ENCODE measurements at places on chromosomes 5 and 9.

- no peak for DNase-seq
These were observed 54.7 kb downstream of the SREK1 start for GRCh38 chr5:66198837-66199236.

DNA sequence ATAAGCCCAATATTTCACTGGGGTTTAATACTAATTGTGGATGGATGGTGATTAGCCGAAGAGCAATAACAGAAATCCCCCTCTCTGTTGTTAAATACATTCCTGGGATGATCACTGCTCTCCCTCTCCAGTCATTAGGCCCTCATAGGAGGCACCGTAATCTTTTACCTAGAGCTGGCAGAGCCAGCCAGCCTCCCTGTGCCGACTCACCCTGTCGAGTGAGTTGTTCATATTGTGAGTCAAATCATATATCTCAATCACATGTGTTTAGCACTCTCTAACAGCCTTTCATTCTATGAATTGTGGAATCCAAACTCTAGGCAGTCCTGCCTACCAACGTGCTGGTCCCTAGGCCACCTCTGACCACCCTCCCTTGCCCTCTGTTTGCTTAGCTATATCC is 771.0 kb downstream of the IRX1 start:
- no peak for DNase-seq

- no peak for DNase-seq
These were observed 58.1 kb downstream of the OXCT1 start for GRCh38 chr5:41812156-41812555.

- no peak for DNase-seq
These were observed 29.3 kb upstream of the ANKH start for GRCh38 chr5:14900693-14901461.

DNA sequence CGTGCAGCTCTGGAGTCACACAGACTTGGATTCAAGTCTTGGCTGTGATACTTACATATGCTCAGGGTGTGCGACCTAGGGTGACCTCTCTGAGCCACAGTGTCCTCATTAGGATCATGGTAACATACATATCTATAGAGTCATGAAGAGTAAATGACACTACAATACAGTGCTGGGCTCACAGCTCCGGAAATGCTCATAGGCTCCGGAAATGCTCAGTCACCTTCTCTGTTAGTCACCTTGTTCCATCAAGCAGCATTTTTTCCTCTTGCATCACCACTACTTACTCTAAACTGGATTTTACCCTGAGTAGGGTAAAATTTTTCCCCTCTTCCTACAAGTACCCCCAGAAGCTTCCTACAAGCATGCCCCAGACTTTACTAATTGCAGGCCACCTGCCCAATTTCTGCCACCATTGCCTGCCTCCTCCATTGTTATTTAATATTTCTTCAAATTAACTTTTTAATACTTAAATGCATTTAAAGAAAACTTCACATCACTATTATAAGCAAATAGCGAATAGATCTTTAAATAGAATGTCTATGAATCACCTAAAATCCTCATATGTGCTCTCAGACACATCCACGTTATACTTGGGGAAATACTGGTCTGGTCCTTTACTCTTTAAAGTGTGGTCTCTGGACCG is 147.6 kb upstream of the SPRY4 start:
- DNase-seq, result peak; percentile 37

GRCh38 chr5:169763376-169764017 is 126.4 kb downstream of the DOCK2 start:
- no peak for DNase-seq

DNA sequence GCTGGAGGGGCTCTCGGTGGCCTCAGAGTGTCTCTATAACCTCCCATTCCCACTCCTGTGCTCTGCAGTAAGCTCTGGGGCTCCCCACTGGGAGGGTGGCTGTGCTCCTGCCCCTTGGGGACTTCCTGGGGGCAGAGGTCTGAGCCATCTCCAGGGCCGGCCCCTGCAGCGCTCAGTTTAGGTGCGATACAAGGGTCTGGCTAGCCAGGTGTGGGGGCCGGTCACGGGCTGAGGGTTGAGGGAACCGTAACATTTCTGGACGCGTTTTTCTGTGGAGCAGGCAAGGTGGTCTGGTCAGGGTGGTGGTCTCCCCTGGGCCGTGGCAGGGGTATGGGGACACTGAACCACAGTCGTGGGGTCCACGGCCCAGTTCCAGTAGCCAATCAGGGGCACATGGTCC is 38.0 kb upstream of the SLC6A19 start:
- no peak for DNase-seq

DNA sequence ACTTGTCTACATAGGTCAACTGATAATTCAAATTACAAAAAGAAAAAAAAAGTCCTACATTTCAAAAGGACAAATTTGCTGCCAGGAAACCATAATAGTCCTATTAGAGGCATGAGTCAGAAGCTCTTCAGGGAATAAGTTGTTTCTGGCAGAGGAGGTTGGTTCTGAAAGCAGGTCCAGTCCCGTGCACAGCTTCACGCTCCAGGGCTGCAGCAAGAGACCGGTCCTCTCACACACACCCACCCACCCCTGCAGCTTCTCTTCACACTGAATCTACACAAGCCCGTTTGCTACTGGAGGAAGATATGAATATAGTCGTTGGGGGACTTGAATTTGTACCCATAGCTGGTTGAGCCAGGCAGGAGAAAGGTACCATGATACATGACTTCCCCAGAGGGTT is 36.9 kb upstream of the SLC1A3 start:
- no peak for DNase-seq

DNA sequence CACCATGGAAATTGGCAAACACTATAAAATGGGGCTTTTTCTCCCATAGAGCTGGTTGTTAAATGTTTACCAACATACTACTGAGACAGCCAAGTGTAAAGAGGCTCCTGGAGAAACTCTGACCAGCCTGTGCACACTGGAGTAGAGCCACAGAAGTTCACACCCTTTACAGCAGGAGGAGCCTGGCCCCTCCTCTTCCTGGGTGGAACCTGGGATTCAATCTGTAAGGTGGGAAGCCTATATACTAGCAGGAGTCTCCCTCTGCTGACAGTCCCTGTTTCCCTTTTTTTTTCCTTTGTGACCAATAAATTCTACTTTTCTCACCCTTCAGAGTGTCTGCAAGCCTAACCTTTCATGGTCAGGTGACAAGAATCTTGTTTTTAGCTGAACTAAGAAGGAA is 10.4 kb upstream of the SLC30A5 start:
- no peak for DNase-seq

GRCh38 chr5:43110606-43111170 is 10.0 kb upstream of the ZNF131 start:
- DNase-seq, result peak; percentile 8

GRCh38 chr5:113115061-113115460 is 138.5 kb downstream of the DCP2 start:
- DNase-seq, result no peak

GRCh38 chr5:96978812-96979449 is 43.1 kb downstream of the LNPEP start:
- no peak for DNase-seq

DNA sequence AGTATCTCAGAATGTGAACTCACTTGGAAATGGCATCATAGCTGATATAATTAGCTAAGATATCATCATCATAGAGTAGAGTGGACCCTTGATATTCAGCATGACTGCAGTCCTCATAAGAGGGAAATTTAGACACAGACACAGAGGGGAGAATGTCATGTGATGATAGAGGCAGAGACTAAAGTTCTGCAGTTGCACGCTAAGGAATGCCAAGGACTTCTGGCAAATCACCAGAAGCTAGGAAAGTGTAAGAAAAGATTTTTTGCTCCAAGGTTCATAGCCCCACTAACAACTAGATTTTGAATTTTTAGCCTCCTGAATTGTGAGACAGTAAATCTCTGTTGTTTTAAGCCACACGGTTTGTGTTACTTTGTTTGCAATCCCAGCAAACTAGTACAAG is 612.6 kb upstream of the ST8SIA4 start:
- no peak for DNase-seq

GRCh38 chr9:80994892-80995291 is 694.5 kb downstream of the TLE1 start:
- DNase-seq, result no peak

DNA sequence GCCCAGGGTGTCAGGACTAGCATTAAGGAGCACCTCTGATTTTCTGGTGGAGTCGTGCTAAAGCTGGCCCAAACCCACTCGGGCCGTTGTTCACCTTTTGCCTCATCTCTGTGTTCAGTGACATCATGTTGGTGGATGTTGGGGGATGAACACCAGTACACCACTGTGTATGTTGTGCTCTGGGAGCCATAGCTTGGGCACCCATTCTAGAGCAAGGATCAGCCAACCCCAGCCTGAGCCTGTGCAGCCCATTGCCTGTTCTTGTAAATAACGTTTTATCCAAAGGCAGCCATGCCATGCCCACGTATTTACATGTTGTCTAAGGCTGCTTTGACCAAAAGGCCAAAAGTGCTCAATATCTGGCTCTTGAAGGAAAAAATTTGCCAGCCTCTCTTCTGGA is 245.6 kb downstream of the FANCC start:
- no peak for DNase-seq

DNA sequence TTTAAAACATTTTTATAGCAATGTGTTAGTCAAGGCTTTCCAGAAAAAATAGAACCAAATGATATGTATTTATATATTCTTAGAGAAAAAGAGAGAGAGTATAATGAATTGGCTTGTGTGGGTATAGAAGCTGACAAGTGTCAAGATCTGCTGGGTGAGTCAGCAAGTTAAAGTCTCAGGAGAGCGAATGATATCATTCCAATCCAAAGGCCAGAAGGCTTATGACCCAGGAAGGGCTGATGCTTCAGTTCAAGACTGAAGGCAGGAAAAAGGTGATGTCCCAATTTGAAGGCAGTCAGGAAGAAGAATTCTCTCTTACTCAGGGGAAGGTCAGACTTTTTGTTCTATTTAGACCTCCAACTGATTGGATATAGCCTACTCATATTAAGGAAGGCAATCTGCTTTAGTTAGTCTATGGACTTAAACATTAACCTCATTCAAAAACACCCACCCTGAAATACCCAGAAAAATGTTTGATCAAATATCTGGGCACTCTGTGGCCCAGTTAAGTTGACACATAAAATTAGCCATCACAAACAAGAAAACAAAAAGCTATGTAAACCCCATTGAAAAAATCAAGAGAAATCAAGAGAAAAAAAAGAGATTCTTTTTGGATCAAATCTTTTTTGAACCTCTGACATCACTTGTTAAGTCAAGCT is 189.6 kb downstream of the PIK3R1 start:
- DNase-seq, result no peak

GRCh38 chr9:96540106-96540505 is 79.5 kb downstream of the CDC14B start:
- DNase-seq, result no peak

DNA sequence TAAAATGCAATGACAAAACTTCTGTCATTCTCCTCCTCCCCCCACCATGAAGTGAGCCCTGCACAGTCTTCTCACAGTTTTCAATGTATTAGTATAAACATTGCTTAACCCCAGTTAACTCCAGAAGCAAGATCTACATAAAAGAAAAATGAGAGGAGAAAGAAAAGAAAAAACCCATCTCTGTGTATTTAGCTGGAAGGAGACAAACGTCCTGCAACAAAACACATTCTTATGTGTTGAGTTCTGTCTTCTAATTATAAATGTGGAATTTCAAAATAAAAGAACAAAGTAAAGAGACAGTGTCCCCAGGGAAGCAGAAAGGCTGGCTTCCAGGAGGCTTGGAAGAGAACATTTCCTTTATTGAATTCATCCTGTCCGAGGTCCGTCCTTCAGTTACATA is 491.9 kb upstream of the TUSC1 start:
- DNase-seq, result no peak

DNA sequence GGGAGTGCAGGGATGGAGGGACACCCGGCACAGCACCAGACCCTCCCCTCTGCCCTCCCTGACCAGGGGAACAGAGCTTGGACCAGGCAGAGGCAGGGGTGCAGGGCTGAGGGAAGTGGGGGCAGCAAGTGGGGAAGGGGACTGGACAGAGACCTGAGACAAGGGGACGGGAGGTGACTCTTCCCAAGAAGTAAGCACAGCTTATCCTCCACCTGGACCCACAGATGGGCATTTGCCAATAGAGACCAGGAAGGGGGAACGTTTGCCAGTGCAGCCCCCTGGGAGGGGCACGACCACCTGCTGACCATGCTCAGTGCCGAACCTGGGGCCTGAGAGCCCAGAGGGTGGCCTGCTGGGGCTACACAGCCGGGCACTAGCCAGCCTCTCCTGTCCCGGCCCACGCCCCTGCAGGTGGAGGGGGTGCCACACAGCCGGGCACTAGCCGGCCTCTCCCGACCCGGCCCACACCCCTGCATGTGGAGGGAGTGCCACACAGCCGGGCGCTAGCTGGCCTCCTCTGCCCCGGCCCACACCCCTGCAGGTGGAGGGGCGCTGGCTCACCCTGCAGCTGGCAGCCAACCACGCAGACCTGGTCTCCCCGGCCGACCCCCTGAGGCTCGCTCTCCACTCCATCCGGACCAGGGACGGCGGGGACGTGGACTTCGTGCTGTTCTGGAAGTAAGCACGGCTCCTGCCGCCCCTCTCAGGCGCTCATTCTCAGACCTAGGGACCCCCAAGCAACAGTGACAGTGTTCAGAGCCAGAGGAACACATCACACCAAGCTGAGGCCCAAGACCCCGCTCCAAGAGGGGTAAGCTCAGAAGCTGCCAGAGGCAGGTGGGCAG is 24.3 kb downstream of the GLT6D1 start:
- no peak for DNase-seq

DNA sequence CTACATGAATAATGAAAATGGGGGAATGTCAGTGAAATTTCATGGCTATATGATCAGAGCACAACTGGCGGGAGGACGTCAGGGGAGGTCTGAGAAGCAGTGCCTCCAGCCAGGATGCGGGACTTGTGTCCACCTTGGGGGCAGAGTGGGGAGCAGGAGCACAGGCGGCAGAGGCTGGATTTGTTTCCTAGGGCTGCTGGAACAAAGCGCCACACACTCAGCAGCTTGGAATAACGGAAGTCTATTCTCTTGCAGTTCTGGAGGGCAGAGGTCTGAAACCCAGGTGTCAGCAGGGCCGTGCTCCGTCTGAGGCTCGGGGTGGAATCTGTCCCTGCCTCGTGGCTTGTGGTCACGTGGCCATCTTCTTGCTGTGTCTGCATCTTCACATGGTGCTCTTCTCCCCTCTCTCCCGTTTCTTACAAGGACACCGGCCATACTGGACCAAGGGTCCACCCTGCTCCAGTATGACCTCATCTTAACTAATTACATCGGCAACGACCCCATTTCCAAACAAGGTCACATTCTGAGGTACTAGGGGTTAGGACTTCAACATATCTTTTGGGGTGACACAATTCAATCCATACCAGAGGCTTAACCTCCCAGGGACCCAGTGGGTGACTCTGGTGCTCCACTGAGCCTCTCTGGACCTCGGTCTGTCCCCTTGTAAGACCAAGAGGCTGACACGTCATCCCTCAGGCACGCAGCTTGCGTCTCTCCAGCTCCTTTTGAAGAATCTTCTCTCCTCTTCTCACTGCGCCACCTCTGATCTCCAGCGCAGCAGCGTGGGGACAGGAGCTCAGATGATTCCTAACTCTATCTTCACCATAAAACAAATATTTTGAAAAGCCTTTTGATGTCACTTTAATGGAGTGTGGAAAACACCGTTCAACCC is 202.5 kb downstream of the CDK5RAP2 start:
- DNase-seq, result no peak

GRCh38 chr5:134445856-134446818 is 34.5 kb upstream of the CDKN2AIPNL start:
- DNase-seq, result no peak

Measured in activated T-cell treated with anti-CD3 and anti-CD28 coated beads for 4 hours (primary cell).